CD4-positive, CD25-positive, alpha-beta regulatory T cell (primary cell): ENCODE measurements at places on chromosomes 5 and 9. TPM values are rescaled to one million over a fixed set of nuclear protein-coding genes. Genes with fewer than 3 reads are reported as not detected.

DNA sequence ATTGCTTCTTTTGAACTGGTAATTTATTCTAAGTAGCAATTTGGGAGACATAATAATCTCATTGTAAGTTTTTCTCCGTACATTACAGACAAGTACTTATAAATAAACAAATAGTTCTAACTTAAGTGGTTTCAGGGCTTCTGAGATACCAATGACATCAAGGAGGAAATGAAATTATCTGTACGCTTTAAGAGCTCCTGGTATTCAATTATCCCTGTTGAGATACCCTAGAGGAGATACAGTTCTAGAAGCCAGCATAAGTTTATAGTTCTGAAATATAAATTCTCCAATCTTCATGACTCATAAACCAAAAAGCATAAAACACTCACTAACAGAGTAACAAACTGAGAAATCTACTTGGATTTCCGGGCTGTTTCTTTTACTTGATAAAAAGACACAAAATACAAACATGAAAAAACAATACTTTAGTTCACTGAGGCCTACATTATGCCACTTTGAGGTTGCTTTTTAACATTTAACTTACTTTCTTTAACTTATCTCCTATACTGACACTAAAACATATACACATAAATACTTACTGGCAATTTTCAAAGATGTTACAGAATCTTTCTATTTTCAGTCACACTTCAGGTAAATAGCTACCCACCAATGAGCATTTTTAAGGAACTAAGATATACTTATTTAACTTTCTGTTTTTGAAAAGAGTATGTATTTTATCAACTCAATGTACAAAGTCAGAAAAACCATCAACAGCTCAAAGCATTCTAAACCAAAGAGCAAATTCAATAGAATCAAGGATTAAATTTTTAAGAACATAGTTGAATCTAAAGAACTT lies 7.5 kb downstream of the DCTN4 start:
- no peak for DNase-seq

GRCh38 chr5:181186022-181186421 lies 19.0 kb downstream of the TRIM7 start:
- DNase-seq: no peak

- no peak for DNase-seq
Observed at GRCh38 chr9:105141976-105142250, 102.5 kb upstream of the SLC44A1 start.

DNA sequence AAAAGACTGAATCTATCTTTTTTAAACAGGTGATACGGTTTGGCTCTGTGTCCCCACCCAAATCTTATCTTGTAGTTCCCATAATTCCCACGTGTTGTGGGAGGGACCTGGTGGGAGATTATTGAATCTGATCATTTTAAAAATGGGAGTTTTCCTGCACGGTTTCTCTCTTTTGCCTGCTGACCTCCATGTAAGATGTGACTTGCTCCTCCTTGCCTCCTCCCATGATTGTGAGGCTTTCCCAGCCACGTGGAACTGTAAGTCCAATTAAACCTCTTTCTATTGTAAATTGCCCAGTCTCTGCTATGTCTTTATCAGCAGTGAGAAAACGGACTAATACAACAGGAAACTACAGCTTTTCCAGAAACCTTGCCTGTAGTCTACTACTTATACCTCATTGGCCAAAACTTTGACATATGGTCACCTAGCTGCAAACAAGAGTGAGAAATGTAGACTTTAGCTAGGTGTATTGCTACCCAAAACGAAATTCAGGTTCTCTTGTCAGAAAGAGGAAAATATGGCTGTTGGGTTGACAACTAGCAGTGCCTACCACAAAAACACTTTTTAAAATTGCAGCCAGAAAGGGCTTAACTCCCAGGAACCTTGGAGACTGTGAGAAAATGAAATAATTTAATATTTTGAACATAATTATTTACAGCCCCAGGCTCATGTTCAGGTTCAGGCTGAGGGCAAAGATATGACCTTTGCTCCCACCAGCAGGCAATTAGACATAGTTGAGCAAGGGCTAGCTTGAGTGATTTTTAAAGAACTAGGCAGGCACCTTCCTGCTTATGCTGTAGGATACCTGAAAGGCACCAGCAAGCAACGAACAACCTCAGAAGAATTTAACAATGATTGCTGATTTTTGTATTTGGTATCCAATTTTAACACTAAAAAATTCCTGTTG lies 7.4 kb upstream of the AGGF1 start:
- no peak for DNase-seq

The C5orf52 gene
- total RNA-seq: not detected

The RGP1 gene
- 22.8 TPM for total RNA-seq

GRCh38 chr5:35908814-35909213 lies 29.6 kb downstream of the CAPSL start:
- DNase-seq: no peak

DNA sequence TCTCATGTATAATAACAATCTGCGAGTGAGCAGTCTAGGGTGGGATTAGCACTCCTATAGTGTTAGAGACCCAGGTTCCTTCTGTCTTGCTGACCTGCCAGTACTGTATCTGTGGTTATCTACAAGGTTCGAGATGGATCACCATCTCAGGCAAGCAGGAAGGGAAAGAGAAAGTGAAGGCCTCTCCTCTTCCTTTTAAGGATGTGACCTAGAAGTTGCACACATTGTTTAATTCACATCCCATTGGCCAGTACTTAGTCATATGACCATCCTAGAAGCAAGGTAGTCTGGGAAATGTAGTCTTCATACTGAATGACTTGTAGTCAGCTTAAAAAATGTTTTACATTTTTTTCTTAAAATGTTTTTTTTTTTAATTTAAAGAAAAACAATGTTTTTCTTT lies 168.6 kb downstream of the CARTPT start:
- DNase-seq: no peak

GRCh38 chr9:125085703-125086477 lies 57.4 kb downstream of the SCAI start:
- no peak for DNase-seq

DNA sequence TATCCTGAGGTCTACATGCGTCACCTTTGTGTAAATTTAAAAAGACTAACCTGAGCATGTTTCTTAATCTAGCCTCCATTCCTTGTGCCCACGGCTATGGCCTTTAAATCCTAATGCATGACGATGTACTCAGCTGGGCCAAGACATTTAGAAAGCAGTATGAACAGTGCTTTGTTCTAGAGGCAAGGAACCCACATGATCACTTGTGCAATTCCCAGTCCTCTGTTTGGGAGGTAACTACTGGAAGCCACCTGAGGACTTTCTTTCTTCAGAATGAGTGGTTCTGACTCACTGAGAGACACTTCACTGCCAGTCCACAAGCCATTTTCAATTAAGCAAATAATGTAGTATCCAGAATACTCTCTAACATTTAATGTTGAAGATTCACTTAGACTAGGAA lies 181.3 kb downstream of the RAB3C start:
- no peak for DNase-seq

The FOXD4L6 gene
- not detected for total RNA-seq

DNA sequence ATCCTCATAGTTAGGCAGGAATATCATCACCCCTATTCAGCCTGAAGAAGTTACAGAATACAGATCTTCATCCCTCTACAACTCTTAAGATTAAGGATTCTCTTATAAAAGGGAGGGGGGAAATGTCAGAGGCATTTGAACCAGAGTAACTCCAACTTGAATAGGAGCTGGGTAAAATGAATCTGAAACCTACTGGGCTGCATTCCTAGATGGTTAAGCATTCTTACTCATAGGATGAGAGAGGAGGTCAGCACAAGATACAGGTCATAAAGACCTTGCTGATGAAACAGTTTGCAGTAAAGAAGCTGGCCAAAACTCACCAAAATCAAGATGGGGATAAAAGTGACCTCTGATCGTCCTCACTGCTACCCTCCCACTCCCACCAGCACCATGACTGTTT lies 14.4 kb downstream of the FREM1 start:
- DNase-seq: no peak

DNA sequence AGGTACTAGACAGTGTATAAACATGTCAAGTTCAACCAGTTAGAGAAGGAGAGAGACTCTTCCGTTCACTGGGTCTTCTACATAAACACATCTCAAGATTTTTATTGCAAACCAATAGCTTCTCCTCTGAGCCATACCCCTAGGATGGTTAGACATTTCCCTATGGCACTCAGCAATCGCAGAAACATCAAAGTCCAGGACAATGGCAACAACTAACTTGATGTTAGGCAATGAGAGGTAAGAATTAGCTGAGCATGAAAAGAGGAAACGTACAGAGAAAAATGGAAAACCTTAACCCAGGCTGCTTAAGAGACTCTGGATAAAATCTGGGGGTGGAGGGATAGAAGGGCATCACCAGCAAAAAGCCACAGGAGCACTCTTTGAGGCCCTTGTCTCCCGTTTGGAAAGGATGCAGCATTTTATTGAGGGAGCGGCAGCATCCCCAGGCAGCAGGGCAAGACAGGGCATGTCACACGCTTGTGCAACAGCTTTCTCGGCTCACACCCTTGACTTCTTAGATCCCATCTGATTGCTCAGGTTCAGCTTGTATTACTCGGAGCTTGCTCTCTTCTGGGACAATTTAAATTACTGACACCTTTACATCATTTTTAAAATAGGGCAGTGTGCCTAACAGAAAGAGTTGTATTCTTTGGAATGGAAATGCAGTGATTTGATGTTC lies 8.6 kb upstream of the PSAT1 start:
- DNase-seq: no peak

The CD274 gene
- 7.0 TPM for total RNA-seq

DNA sequence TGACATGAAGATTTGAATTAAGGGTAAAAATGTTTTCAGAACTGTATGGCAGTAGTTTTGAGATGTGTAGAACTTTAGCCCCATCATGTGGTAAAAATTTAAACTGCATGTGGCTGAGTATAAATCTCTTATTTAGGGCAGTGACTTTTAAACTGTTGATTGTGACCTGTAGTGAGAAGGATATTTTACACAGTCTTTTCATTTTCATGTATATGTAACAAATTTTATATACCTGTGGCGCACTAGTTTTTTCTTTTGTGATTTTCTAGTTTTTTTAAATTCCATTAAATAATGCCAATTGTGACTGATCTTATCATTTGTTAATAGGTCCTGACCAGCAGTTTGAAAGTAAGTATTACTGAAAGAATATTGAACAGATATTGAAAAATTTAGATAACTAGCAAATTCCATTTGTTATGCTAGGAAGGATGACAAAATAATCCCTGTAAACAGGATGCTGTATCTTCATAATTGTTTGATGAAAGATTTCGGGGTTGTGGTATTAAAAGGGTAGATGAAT lies 47.2 kb downstream of the GPBP1 start:
- peak; percentile 23 for DNase-seq

The F2RL2 gene
- not detected for total RNA-seq

- no peak for DNase-seq
Observed at GRCh38 chr9:107653263-107653821, 163.8 kb upstream of the KLF4 start.

The DIPK1B gene
- 1.3 TPM for total RNA-seq
